CD4-positive, alpha-beta T cell treated with Interleukin-21 for 1 hour (primary cell): ENCODE measurements at places on chromosomes 4 and X.

- DNase-seq: no peak
These were observed 58.3 kb upstream of the GUCY1A1 start for GRCh38 chr4:155608225-155608885.

DNA sequence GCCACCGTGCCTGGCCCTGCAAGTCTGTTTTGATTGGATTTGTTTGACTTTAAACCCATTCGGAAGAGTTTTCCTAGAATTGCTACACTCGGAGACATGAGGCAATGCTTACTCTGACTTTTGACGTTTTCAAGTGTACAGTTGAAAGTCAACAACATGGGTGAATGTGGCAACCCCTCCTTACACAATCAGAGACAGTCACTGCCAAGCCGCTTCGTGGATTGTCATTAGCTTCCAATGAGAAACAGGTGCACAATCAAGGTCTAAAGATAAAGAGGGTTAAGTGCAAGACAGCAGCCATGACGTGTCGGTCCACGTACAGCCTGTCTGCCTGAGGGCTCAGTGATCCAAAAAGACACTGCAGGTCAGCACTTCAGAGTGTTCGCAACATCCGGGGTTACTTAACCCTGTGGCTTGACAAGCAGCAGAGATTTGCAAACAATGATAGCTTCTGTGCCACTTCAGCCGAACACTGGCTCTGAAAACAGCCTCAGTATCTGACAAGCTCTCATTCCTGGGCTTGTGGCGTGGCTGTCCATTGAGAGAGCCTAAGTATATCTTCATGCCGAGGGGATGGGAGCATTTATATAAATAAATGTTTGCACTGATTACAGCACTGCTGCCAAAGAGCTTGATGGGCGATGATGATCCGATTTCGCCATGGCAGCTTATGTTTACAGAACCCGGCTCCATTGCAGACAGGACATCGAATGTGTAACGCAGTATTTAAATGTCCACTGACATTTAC is 180.0 kb downstream of the DHRSX start:
- DNase-seq: no peak

DNA sequence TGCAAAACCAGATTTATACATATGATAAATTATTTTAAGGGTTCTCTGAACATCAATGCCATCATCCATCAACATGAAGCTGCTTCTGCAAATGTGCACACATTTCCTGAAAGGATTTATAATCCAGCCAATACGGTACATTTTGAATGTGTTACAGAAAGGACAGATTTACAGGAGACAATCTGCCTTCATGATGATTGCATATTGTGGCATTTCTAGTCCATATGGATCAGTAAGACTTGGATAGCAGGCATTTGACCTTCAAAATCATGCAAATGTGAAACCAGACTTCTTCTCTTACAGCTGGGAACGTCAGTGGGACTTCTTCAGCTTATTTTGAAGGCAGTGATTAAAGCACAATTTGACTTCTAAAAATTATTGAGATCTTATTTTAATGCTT is 217.3 kb upstream of the GK2 start:
- DNase-seq: no peak

DNA sequence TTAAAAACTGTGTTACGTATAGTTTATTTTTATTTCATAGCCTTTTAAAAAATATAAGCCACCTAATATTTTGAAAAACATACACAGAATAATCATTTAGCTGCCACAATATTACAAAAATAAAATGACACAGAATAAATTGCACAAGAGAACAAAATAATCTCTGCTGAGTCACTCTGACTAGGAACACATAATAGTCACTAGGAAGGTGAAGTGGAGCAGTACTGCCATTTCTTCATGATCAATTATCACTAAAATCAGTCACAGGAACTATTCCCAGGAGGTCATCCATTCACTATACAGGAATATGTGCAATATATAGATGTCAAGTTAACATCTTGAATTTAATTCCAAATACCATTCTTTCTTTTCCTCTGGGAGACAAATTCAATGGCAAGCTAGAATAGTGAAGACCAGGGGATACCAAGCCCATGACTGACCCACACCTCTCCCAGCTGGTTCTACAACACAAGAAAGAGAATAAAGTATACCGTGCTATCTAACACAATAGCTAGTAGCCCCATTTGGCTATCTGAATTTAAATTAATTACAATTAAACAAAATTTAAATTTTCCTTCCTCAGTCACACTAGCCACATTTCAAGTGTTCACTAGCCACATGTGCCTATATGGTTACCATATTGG is 5.9 kb downstream of the SMIM43 start:
- no peak for DNase-seq

DNA sequence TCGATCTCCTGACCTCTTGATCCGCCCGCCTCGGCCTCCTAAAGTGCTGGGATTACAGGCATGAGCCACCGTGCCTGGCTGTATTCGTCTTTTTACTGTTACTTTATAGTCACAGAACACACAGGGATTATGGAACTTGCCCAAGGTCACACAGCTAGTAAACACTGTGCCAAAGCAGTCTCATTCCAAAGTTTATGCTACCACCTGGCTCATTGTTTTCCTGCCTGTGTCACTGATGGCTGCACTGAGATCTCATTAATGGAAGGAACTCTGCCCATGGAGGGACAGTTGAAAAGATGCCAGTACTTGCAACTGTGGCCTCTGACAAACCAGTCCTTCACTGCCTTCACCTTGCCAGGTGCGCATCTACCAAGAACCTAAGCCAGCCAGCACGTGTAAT is 517.7 kb downstream of the BCOR start:
- DNase-seq: no peak

- no peak for DNase-seq
These were observed 309.3 kb upstream of the FGF13 start for GRCh38 chrX:139020801-139021200.

- no peak for DNase-seq
These were observed 2.5 kb downstream of the PDGFC start for GRCh38 chr4:156969101-156969500.
